ENCODE measurements at places on chromosomes 13 and 19.
A peak's percentile ranks its signal among the peaks of the same experiment; 100 is the strongest.

DNA sequence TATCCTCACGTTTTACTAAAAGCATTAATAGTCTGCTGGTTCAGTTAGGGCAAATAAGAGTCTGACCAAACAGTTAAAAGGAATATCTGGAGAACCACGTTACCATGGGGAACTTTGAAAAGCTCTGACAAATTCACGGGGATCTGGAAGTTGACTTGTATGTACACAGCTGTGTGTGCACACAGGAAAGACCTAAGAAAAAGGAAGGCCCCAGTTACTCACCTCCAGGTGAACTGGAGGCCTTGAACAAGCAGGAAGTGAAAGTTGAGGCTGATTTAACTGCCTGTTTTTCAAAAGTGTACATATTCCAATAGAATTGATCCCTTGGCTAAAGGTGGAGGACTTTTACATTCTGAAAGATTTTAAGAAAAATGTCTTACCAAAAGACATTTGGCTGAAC lies 1891.6 kb upstream of the PCDH20 start:
- DNase-seq: no peak
- H3K36me3 ChIP-seq: no peaks in the 10 kb centered on the region
- no peaks in the 10 kb centered on the region for H3K27me3 ChIP-seq
- H3K27ac ChIP-seq: no peak overlapping the region
- no peak overlapping the region for H3K4me3 ChIP-seq
- no peaks in the 10 kb centered on the region for H3K4me1 ChIP-seq

- no peak overlapping the region for H3K4me3 ChIP-seq
- H3K27me3 ChIP-seq: no peaks in the 10 kb centered on the region
- H3K27ac ChIP-seq: no peak overlapping the region
- H3K4me1 ChIP-seq: peaks cover 14% of the 10 kb centered on the region
- no peaks in the 10 kb centered on the region for H3K36me3 ChIP-seq
- DNase-seq: no peak
Measured at GRCh38 chr13:31987535-31988170, 43.9 kb upstream of the FRY start.

GRCh38 chr19:35559281-35559659 lies 4.2 kb downstream of the ATP4A start:
- peaks cover 78% of the 10 kb centered on the region for H3K27me3 ChIP-seq
- H3K4me3 ChIP-seq: no peak overlapping the region

GRCh38 chr19:15563325-15563794 lies 51.7 kb upstream of the CYP4F8 start:
- DNase-seq: no peak
- no peak overlapping the region for H3K4me3 ChIP-seq
- no peaks in the 10 kb centered on the region for H3K36me3 ChIP-seq
- H3K27ac ChIP-seq: no peak overlapping the region
- H3K27me3 ChIP-seq: no peaks in the 10 kb centered on the region

DNA sequence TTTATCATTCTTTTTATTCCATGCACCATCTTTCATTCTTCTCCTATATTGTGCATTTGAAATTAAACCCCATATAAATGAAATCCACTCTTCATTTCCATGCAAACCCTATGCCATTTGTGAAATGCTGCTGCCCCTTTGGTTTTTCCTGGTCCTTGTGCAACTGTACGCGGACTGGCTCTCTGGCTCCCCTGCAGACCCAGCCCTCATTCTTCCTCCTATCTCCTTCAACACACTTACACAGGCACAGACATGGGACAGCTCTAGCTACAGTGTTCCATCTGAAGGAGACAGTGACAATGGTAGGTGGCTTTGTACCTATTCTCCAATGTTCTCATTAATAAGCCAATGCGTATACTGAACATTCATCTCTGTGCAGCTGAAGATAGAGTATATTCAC lies 81.6 kb downstream of the ESD start:
- H3K36me3 ChIP-seq: no peaks in the 10 kb centered on the region
- H3K4me3 ChIP-seq: no peak overlapping the region
- DNase-seq: no peak
- peaks cover 7% of the 10 kb centered on the region for H3K4me1 ChIP-seq
- no peaks in the 10 kb centered on the region for H3K27me3 ChIP-seq

DNA sequence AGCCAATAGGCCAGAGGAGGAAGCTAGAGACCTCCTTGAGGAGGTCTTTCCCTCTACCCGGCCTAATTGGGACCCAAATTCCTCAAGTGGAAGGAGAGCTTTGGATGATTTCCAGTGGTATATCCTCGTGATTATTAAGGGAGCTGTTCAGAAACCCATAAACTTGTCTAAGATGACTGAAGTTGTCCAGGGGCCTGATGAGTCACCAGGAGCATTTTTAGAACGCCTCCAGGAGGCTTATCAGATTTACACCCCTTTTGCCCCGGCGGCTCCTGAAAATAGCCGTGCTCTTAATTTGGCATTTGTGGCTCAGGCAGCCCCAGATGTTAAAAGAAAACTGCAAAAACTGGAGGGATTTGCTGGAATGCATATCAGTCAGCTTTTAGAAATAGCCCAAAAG lies 198.1 kb downstream of the ZNF486 start:
- H3K36me3 ChIP-seq: no peaks in the 10 kb centered on the region
- H3K4me3 ChIP-seq: no peak overlapping the region
- no peaks in the 10 kb centered on the region for H3K27me3 ChIP-seq
- DNase-seq: no peak
- no peak overlapping the region for H3K27ac ChIP-seq

- H3K27me3 ChIP-seq: no peaks in the 10 kb centered on the region
- H3K36me3 ChIP-seq: no peaks in the 10 kb centered on the region
- peaks cover 18% of the 10 kb centered on the region for H3K4me1 ChIP-seq
- no peak overlapping the region for H3K4me3 ChIP-seq
- no peak for DNase-seq
Measured at GRCh38 chr13:36883824-36884223, 36.2 kb downstream of the SMAD9 start.

GRCh38 chr19:292951-293350 lies 1.7 kb upstream of the PLPP2 start:
- H3K4me1 ChIP-seq: peaks cover 18% of the 10 kb centered on the region
- no peak overlapping the region for H3K27ac ChIP-seq
- no peaks in the 10 kb centered on the region for H3K36me3 ChIP-seq
- H3K4me3 ChIP-seq: no peak overlapping the region
- DNase-seq: no peak

DNA sequence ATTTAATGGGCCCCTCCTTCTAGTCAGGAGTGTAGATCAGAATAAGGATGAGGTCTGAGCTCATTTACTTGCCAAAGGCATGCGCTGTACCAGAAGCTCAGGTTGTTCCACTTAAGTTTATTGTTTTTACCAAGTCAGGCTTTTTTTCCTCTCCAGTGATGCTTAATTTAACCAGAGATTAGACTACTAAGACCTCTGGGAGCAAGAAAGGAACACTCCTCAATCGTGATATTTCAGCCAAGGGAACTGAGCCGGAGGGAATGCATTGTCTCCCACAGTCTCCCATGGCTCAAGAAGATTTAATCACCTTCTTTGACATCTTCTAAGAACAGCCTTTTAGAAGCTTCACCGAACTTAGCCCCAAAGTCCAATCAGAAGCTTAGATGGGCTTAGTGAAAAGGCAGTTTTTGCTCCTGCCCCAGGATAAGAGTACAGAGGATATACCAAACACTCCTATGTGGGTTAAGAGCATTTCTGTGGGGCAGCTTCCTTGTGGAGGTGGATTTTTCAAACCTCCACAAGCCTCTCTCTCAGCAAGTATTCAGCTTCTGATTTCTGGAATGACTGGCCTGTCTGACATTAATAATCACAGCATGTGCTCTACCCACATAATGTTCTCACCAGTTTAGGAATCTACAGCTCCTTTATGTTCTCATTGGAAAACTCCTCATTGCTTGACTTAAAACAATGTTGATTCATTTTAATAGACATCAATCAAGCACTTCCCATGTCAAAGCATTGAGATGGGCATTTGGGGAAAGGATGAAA lies 322.7 kb downstream of the SUCLA2 start:
- H3K36me3 ChIP-seq: no peaks in the 10 kb centered on the region
- peaks cover 28% of the 10 kb centered on the region for H3K4me1 ChIP-seq
- no peak overlapping the region for H3K27ac ChIP-seq
- H3K4me3 ChIP-seq: no peak overlapping the region

GRCh38 chr19:35807633-35808032 lies 5.0 kb downstream of the PRODH2 start:
- H3K36me3 ChIP-seq: no peaks in the 10 kb centered on the region
- no peaks in the 10 kb centered on the region for H3K27me3 ChIP-seq
- DNase-seq: no peak
- no peaks in the 10 kb centered on the region for H3K4me1 ChIP-seq

DNA sequence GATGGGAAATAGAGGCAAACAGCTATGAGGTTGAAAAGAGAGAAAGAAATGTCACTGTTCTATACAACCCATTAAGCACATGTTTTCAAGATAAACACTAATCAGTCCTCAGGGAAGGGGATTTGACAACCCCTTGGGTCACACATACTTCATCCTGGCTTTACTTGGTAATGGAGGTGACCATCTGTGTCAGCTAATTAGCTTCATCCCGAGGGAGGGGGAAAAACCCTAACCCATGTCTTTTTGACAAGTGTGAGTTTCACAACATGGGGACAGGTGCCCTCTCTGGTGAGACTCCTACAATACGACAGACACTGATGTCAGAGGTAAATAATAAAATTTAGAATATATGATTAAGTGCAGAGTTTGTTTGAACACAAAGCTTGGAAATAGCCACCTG lies 43.1 kb downstream of the ZNF611 start:
- no peak overlapping the region for H3K27ac ChIP-seq
- H3K36me3 ChIP-seq: no peaks in the 10 kb centered on the region
- DNase-seq: no peak

- no peaks in the 10 kb centered on the region for H3K27me3 ChIP-seq
- peak; percentile 66 for DNase-seq
- peak overlapping the region; percentile 90 for H3K27ac ChIP-seq
- H3K4me3 ChIP-seq: no peak overlapping the region
- peaks cover 51% of the 10 kb centered on the region for H3K4me1 ChIP-seq
Measured at GRCh38 chr13:60755380-60756163, 358.6 kb downstream of the TDRD3 start.

GRCh38 chr19:850221-850978 lies 1.7 kb upstream of the ELANE start:
- H3K27me3 ChIP-seq: peaks cover 10% of the 10 kb centered on the region
- peak; percentile 51 for DNase-seq
- H3K4me3 ChIP-seq: no peak overlapping the region
- no peak overlapping the region for H3K27ac ChIP-seq
- H3K36me3 ChIP-seq: no peaks in the 10 kb centered on the region
- H3K4me1 ChIP-seq: no peaks in the 10 kb centered on the region

- H3K27me3 ChIP-seq: no peaks in the 10 kb centered on the region
- no peak overlapping the region for H3K4me3 ChIP-seq
- H3K27ac ChIP-seq: peak overlapping the region; percentile 39
- H3K36me3 ChIP-seq: no peaks in the 10 kb centered on the region
- peak; percentile 37 for DNase-seq
Measured at GRCh38 chr13:43266936-43267615, 243.7 kb downstream of the DNAJC15 start.

- H3K27ac ChIP-seq: no peak overlapping the region
- H3K27me3 ChIP-seq: no peaks in the 10 kb centered on the region
- no peak for DNase-seq
- no peak overlapping the region for H3K4me3 ChIP-seq
- peaks cover 50% of the 10 kb centered on the region for H3K36me3 ChIP-seq
- H3K4me1 ChIP-seq: no peaks in the 10 kb centered on the region
Measured at GRCh38 chr19:51993422-51993821, 6.8 kb upstream of the ZNF350 start.

DNA sequence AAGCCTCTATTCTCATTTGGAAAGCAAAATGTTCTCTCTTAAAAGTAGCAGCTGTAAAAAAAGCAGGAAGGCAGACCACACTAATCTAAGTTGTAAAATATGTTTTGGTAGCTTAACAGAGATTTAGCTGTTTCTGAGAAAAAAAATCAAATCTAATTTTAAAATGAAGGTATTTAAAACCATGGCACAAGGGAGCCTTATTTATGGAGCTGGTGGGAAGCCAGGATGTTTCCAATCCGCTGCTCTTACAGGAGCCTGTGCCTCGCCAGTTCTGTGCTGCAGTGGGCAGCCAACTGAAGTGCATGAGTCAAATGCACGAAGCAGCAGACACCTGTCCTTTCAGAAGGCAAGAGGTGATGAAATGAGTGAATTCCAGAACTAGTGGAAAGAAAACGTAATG lies 28.2 kb downstream of the GPC6 start:
- H3K27ac ChIP-seq: no peak overlapping the region
- H3K4me1 ChIP-seq: peaks cover 6% of the 10 kb centered on the region
- H3K4me3 ChIP-seq: no peak overlapping the region
- DNase-seq: no peak
- H3K36me3 ChIP-seq: no peaks in the 10 kb centered on the region
- no peaks in the 10 kb centered on the region for H3K27me3 ChIP-seq

DNA sequence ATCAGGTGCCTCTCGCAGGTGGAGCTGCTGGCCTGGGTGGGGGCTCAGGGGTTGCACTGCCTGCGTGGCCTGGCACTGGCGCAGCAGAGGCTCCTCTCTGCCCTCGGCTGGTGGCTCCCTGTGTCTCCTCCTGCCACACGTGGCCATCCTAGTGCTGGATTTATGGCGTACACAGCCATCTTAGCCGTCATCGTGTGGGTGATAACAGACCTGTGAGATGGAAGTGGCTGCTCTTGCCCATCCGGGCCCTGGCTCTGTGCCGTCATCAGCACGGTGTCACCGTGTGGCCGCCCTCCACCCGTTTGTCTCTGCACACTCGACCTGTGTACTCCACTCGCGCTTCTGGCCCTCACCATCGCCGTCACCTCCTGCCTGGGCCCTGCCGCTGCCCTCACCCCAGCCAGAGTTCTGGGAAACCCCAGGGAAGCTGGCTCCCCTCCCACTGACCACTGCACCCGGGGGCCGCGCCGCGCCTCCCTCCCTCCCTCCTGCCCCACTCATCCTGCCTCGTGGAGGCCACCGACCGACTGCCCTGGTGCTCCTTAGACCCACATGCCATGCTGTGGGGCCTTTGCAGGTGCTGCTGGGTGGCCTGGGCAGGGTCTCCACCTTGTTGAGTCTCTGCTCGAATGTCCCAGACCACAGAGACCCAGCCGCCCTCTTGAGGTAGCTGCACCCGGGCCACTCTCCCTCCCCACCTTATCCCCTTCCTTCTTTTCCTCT lies 29.5 kb downstream of the TMEM255B start:
- no peaks in the 10 kb centered on the region for H3K4me1 ChIP-seq
- no peak overlapping the region for H3K4me3 ChIP-seq
- no peak overlapping the region for H3K27ac ChIP-seq
- no peak for DNase-seq

- no peak overlapping the region for H3K27ac ChIP-seq
- peaks cover 61% of the 10 kb centered on the region for H3K4me1 ChIP-seq
- no peak for DNase-seq
- H3K4me3 ChIP-seq: peak overlapping the region; percentile 46
- no peaks in the 10 kb centered on the region for H3K36me3 ChIP-seq
Measured at GRCh38 chr13:106918557-106918860, 350.6 kb upstream of the ARGLU1 start.

- DNase-seq: no peak
- H3K4me3 ChIP-seq: no peak overlapping the region
- no peaks in the 10 kb centered on the region for H3K36me3 ChIP-seq
- H3K27ac ChIP-seq: no peak overlapping the region
- H3K27me3 ChIP-seq: no peaks in the 10 kb centered on the region
Measured at GRCh38 chr13:30576528-30576927, 41.2 kb upstream of the USPL1 start.

DNA sequence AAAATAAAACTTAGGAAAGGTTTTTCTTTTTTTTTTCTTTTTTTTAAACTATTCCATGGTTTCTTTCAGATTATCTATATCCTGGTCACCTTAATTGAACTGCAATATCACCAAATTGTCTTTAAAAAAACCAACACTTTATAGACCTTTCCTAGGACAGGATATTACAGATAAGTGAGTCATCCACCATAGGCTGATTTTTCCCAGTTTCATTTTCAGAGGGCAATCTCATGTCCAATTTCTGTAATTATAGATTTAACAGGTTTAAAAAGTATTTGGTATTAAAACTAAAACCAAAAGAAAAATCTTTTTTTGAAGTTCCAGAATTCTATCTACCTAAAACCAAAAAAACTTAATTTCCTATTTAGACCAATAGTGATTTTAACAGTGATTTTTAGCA lies 13.2 kb downstream of the SPART start:
- H3K36me3 ChIP-seq: no peaks in the 10 kb centered on the region
- no peaks in the 10 kb centered on the region for H3K27me3 ChIP-seq
